ENCODE measurements at places on chromosomes 12 and 14.

DNA sequence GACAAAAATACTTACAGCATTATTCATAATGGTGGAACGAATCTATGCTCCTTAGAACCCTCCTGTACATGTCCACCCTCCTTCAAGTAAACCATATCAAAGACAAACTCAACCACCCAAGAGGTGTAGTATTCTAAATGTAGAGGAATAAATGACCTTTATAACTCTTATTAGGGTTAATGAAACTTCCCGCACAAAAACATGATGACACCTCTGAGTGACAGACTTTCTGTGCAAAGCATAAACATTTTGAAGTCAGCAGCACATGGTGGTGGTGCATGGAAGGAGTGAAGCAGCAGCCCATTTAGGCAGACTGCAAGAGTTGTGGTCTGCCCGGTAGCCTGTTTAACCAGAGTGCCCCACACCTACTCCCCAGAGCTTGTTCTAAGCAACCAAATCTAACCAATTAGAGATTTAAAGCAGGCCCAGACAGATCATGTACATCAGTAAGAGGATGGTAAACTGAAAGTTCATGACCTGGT, 615 bp upstream of the ASB8 start:
- DNase-seq = no peak

- DNase-seq = no peak
These were observed 2.1 kb downstream of the EML5 start for GRCh38 chr14:88790501-88791251.

GRCh38 chr12:108572166-108572790, 9.9 kb downstream of the ISCU start:
- DNase-seq = no peak

DNA sequence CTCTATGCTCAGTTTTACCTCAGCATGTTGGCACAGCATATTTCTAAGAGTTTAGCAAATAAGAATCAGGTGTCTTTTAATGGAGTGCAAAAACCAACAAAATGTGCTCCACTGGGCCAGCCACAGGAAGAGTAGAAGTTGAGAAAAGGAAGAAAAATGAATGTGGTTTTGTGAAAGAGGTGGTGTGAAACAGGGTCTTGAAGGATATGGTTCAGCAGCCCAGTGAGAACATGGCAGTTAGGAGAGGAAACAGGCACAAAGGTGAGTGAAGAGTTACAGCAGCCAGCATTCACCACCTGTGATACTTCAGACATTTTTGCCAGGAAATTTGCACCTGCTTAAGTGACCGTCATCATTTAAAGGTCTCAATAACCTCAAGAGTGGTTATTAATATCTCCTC, 2.4 kb downstream of the STAB2 start:
- DNase-seq = no peak

GRCh38 chr14:101098641-101099040, 195.1 kb upstream of the RTL1 start:
- no peak for DNase-seq

GRCh38 chr12:106118-106591, 39.6 kb downstream of the IQSEC3 start:
- DNase-seq = peak; percentile 93

DNA sequence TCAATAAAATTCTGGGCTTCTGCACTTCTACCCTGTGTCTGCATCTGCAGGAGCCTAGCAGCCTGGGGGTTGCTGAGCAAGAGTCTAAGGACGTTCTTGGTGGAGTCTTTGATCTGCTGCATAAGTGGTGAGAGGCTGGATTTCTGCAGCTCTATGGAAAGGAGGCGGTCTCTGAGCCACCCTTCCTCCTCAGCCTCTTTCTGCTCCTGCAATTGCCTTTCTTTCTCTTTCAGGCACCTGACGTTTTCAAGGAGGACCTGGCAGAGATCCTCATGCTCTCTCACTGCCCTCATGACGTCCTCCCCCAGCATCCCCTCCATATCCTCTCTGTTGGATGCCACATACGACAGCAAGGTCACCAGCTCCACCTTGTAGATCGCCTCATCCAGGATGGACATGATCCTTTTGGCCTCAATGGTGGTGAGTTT, 13.6 kb upstream of the TPCN1 start:
- DNase-seq = no peak

DNA sequence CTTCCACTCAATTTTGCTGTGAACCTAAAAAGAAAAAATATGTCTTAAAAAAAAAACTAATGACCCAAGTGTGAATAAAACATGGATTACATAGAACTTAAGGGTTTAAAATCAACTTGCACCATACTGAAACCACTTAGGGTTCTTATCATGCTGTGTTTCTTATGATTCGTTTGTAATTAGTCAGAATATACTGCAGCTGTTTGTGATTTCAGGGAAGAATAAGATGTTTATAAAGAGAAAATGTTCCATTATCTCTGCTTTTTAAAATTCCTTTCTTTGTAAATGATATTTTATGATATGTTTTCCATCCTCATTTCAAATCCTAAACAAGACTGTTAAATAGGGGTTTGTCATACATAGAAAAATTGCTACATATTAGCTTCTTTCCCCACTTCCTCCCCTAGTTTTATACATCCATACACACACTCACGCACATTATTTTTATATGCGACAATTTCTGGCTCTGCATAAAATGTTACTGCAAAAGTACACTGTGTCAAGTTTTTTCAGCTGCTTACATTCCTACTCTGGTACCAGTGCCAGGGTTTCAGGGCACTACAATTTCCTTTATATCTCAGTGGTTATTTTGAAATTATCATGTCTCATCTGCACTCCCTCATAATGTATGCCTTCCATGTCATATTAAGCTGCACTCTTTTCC, 275.2 kb upstream of the GARIN6 start:
- no peak for DNase-seq

- no peak for DNase-seq
These were observed 27.9 kb downstream of the WNT5B start for GRCh38 chr12:1656902-1657301.

DNA sequence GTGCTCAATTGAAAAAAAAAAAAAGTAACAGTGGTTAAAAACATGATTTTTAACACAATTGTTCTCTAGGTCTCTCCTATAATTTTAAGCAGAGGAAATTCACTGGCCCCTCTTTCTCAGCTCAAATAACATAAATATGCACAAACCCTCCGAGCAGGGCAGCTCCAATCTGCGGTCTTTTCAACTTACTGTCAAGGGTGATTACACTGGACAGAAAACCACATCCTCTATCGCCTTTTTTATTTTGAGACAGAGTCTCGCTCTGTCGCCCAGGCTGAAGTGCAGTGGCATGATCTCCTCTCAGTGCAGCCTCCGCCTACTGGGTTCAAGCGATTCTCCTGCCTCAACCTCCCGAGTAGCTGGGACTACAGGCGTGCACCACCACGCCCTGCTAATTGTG, 16.5 kb upstream of the GABARAPL1 start:
- DNase-seq = no peak

DNA sequence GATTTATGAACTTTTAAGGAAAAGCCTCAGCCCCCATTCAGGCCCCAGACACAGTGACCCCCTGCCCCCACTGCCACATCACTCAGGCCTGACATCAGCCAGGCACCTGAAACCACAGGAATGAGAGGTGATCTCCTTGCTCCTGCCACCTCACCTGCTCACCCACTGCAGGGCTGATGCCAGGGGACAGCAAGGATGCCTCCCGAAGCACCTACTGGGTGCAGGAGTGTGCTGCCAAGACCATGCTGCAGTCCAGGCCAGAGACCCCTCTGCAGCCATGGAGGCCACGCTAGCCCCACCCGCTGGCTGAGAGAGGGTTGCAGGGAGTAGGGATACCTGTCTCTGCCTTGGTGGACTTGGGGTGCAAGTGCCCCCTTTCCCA, 18.6 kb upstream of the KRT7 start:
- DNase-seq = no peak

DNA sequence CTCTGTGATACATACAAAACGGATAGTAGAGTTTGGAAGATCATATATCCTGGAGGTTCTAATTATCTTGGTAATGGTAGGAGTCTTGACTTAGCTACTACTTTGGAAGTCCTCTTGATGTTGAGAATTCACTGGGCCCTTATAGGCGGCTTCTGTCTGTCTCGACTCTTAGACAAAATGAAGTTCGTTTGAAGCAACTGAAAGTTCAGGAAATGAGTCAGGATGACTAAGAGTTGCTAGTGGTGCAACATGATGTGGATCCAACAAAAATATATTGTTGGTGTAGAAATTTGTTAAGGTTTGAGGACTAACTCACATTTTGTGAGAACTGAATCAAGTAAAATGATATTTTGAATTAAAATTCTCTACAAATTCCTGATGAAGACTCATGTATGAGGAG, 272.7 kb downstream of the AEBP2 start:
- DNase-seq = no peak

GRCh38 chr12:11778713-11779685, 129.5 kb downstream of the ETV6 start:
- DNase-seq = no peak

GRCh38 chr14:33717866-33718265, 233.0 kb downstream of the EGLN3 start:
- no peak for DNase-seq

DNA sequence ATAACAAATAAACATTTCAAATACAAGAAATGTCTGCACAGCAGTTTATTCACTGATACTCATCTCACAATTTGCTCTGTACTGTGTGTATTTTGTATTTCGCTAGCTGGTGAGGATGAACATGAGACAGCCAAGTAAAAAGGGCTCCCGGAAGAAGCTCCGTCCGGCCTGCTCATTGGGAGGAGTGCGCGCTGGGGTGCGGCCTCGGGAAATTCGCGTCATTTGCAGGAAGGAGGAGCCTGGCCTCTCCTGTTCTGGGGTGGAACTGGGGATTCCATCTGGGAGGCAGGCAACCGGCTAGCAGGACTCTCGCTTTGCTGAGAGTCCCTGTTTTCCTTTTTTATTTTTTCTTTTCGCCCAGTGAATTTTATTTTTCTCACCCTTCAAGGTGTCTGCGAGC, 368.4 kb upstream of the TMEM132C start:
- no peak for DNase-seq

DNA sequence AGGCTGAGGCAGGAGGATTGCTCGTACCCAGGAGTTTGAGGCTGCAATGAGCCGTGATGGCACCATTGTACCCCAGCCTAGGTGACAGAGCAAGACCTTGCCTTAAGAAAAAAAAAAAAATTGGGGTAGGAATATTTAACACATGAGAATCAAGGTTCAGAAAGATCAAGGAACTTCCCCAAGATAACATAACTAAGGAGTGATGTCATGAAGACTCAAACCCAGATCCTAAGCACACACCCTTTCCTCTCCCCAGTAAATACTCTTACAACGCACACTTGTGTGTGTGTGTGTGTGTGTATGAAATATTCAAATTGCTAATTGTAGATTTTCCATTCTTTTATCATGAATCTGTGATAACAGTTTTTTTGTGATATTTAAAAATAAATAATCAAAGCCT, 90.6 kb upstream of the NUDT4 start:
- no peak for DNase-seq

DNA sequence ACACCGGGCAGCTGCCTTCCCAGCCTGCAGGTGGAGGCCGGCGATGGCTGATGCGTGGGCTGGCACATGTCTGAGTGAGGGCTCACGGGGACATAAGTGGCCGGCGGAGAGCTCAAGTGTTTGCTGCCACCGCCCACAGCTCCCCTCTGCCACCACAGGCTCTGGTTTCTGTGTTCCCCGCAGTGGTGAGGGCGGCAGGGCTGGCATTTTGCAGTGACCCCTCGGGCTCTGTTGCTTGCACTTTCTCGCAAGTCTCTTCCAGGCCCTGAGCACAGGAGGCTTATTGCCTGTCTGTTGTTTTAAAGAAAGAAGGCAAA, 271.0 kb upstream of the RTL1 start:
- peak; percentile 74 for DNase-seq

DNA sequence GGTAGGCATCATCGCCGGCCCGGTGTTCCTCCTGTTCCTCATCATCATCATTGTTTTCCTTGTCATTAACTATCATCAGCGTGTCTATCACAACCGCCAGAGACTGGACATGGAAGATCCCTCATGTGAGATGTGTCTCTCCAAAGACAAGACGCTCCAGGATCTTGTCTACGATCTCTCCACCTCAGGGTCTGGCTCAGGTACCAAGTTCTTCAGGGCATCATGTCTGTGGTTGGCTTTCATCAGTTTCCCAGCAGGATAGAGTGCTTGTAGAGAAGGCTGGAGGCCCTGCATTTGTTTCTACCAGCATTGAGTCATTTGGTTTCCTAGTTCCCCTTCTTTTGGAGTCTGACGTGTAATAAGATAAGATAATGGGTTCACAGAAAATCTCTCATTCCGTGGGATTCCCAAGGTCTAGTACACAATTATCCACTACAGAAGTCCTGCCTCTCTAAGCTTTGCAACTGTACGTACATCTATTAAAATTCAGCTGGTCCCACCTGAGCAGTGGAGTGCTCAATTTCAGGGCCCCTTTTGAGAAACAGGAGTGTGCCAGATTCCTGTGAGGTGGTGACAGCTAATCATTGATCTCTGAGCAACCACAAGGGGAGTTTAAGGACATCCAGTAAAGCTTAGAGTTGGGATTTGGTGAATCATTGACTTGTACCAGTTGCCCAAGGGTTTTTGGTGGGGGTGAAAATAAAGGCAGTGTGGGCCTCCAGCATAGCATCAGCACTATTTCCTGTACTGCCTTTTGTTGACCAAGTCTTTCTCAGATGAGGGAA, 25.1 kb downstream of the ACVR1B start:
- no peak for DNase-seq

DNA sequence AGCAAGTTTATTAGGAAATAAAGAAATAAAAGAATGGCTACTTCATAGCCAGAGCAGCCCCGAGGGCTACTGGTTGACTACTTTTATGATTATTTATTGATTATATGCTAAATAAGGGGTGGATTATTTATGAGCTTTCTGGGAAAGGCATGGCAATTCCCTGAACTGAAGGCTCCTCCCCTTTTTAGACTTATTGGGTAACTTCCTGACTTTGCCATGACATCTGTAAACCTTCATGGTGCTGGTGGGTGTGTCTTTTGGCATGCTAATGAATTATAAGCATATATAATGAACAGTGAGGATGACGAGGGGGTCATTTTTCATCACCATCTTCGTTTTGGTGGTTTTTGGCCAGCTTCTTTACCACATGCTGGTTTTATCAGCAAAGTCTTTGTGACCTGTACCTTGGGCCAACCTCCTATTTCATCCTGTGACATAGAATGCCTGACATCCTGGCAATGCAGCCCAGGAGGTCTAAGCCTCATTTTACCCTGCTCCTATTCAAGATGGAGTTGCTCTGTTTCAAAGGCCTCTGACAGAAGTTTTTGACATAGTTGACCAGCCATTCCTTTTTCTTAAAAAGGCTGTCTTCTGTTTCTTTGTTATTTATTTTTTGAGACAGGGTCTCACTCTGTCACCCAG, 11.1 kb upstream of the PTGES3 start:
- no peak for DNase-seq
